Cardiac fibroblast (primary cell): ENCODE measurements at places on chromosomes 3 and 15.

DNA sequence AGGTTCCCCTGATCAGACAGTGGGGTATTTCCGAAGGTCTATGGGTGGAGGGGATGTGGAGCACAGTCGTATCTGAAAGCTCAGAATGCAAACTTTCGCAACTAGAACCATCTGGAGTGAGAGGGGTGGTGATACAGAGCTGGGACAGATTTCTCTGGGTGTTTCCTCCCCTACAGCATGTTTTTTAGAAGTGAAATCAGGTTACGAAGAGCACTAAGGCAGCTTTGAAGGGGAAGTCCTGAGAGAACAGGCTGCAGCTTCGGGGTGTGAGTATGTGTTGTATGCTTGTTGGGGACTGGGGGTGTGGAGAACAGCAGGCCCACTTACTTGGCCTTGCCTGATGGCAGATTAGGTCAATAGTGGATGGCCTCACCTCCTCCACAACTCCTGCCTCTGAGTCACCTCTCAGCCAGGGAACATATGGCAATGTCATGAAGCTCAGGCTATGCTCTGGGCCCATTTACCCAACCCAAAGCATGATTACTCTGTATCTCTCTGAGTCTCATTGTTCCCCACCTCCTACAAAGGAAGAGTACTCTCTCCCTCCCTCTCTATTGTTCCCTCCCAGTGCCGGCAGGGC lies 107.2 kb upstream of the RASGRP1 start:
- peak; percentile 33 for DNase-seq

- DNase-seq, result no peak
Measured at GRCh38 chr3:157125101-157125500, 34.8 kb downstream of the CCNL1 start.

GRCh38 chr3:18153571-18154173 lies 271.5 kb downstream of the SATB1 start:
- DNase-seq, result peak; percentile 90

DNA sequence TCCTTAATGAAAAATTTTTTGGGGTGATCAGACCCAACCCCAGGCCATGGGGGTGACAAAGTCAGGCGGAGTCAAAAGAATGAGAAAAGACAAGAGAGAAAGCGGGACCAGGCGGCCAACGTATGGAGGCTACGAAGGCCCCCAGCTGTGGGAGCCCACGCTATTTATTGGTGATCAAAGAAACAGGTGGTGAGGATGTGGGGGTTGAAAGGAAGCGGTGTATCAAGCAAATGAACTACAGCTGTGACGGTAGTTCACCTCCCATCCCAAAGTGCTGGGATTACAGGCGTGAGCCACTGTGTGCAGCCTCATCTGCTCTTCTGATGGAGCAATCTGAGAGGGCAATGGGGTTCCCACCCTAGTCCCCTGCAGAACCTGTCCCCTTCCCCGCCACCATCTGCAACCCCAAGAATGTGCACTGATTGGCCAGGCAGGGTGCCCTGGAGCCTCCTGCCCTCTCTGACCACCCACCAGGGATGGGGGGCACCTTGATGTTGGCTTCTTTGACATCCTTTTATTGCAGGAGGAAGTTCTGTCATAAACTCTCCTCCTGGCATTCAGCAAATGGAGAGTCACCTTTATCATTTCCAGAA lies 1.1 kb upstream of the CHRNA3 start:
- no peak for DNase-seq

DNA sequence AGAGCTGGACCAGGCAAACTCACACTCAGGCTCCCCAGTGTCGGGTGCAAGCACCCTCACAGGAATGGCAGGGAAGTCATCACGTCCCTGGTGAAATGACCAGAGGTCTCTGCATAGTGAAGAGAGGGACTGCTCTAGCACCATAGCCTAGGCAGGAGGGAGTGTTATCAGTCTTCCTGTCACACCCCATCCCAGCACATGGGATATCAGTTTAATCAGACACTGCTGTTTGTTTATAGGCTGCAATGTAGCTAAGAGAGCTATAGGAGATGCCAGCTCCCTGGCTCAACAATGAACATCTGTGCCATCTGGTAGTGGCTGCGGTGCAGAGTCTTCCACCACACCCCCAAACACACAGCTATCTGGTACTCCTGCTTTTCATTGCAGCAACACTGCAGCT lies 776.6 kb downstream of the ZNF385D start:
- no peak for DNase-seq

DNA sequence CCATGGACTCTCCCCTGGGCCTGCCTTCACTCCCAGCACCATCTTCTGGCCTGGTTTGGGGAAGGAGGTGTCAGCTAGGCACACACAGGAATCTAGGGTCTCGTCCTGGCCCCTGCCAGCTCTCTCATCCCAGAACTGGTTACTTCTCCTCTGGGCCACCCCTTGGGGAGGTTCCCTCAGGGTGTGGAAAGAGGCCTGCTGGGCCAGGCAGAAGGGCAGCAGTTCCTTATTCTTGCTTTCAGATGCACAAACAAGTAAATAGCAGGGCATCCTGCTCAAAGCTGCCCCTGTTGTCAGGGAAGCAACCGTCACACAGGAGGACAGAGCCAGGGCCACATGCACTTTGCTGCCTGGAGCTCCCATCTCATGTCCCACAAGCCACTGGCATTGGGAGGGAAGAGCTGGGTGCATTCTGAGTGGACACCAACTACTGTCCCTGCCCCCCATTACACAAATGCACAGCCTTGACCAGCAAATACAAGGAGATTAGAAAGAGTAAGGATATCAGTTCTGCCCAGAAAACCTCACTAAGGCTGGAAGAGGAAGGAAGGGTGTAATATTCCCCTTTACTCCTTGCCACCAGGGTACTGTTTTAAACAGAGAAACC lies 108.8 kb upstream of the HACD2 start:
- DNase-seq, result no peak

- DNase-seq, result no peak
Measured at GRCh38 chr3:120163026-120163425, 68.8 kb upstream of the GSK3B start.

DNA sequence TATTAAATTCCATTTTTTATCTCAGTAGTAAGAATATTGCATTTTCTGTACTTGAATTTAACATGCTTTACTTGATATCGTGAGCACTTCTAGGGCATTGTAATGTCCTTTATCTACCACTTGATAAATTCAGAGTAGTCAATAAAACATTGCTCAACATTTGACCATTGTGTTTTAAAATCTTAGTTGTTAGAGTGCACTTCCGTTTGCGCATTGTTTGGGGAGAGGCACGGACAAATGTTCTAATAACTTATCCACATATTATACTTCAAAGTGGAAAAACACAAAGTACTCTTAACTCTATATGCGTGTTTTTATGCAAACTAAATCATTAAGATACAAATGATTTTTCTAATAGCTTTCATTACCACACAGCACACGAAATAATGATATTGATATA lies 419 bp downstream of the FAM227B start:
- peak; percentile 78 for DNase-seq

GRCh38 chr3:37174532-37175126 lies at the start of gene LRRFIP2:
Gene LRRFIP2, minus strand, starts transcription at chr3:37174582. Its CDS starts 25,599 bp downstream, at chr3:37148983.
- DNase-seq, result peak; percentile 56

DNA sequence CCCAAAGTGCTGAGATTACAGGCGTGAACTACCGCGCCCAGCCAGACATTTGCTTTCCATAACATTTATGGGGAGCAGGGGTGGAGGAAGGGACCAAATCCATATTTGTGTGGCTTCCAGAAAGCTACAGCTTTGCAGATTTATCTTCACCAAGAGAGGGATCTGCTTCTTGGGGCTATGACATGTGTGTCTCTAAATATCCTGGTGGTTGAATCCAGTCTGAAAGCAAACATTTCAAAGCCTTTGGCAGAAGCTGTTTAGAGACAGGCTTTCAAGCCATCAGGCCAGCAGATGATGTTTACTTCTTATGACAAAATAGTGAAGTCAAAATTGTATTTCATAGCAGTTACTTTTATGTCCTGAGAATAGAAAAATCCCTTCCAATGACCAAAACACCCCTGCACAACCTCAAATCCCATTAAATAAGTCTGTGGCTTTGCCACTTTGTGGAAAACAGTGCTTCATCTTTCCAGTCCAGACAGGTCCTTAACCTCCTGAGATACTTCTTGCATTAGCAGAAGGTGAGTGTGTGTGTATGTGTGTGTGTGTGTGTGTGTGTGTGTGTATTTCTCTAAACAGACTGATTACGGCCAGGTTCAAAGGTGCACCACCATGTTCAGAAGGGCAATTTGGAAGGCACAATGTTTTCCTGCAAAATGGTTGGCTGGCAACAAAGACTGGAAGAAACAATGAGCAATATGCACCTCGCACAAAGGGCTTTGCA lies 191.4 kb upstream of the LRIG1 start:
- no peak for DNase-seq

DNA sequence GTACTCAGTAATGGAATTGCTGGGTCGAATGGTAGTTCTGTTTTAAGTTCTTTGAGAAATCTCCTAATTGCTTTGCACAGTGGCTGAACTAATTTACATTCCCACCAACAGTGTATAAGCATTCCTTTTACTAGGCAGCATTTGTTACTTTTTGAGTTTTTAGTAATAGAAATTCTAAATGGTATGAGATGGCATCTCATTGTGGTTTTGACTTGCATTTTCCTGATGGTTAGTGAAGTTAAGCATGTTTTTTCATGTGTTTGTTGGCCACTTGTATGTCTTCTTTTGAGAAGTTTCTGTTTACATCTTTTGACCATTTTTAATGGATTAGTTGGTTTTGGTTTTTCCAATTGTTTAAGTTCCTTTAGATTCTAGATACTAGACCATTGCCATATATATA lies 28.4 kb downstream of the TP63 start:
- no peak for DNase-seq

DNA sequence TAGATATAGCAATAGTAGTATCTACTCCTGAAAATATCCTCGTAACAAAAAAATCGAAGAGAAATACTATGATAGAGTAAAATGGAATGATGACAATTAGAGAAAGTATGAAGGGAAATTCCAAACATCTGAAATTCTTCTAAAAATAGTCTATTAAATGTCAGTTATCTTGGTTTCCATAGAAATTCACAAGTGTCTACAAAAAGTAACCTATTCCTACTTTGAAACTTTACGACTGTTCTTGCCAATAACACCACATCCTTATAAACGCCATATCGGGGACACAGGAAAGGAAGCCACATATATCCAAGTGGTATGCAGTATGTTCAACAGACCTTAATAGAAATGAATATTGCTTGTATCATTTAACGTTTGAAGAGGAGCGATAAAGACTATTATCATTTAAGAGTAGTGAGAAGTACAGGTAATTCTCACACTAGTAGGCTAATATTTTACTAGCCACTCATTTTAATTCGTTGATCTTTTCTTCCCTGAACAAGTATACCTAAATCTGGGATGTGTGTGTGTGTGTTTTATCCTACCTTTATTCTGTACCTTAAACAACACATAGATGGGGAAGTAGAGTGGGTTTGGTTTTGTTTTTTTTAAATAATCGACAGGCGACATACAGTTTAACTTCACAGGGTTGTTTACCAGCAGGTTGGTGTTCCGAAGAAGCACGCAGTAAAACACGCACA lies 1.2 kb downstream of the GPR176 start:
- DNase-seq, result peak; percentile 94
